ENCODE measurements at places on chromosomes 1 and 21. TPM values are rescaled to one million over a fixed set of nuclear protein-coding genes. Genes with fewer than 3 reads are reported as not detected.

DNA sequence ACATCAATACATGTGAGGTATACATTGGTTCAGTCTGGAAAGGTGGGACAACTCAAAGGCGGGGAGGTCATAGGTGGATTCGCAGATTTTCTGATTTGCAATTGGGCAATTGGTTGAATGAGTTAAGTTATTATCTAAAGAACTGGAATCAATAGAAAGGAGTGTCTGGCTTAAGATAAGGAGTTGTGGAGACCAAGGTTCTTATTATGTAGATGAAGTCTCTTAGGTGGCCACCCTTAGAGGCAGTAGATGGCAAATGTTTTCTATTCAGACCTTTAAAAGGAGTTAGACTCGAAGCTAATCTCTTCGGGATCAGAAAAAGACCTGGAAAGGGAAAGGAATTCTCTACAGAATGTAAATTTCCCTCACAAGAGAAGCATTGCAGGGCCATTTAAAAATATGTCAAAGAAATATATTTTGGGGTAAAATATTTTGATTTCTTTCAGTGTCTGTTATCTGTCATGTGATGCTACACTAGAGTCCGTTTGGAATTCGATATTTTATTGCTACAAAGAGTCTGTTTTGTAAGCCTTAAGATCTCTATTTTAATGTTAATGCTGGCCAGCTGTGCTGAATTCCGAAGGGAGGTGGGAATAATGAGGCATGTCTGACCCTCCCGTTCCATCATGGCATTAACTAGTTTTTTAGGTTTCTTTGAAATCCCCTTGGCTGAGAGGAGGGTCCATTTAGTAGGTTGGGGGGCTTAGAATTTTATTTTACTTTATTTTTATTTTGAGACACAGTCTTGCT, 265.1 kb downstream of the PTPRU start:
- H3K27me3 ChIP-seq: no peaks in the 10 kb centered on the region
- no peaks in the 10 kb centered on the region for H3K36me3 ChIP-seq
- DNase-seq: no peak
- H3K27ac ChIP-seq: no peak overlapping the region
- H3K4me1 ChIP-seq: no peaks in the 10 kb centered on the region
- no peak overlapping the region for H3K4me3 ChIP-seq

DNA sequence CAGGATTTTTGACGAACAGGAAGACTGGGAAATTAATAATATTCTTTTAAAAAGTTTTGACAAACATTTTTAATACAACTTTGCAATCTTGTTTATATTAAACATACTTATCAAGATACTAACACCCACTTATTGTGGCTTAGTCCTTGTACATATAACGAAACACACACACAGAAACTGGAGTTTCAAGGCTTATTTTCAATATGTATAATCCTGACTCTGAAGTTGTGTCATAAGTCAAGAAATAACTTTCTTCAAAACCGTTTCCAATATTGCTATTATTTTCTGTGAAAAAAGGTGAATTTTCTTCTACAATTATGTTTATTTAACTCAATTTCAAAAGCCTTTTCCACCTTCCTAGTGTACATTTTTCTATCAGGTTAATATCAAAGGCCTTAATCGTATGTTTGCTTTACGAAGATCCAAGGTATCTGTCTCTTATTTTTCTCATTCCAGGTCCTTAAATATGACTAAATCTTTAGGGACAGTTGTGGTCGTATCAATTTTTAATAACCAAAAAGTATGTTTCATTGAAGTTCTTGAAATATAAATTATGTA, 1.8 kb downstream of the CDKN2C start:
- H3K4me1 ChIP-seq: peaks cover 16% of the 10 kb centered on the region
- no peak for DNase-seq
- no peak overlapping the region for H3K27ac ChIP-seq
- H3K27me3 ChIP-seq: no peaks in the 10 kb centered on the region

CASQ2 gene
- total RNA-seq: 1.0 TPM

MAP1LC3C gene
- 0.47 TPM for total RNA-seq

GRCh38 chr1:109503935-109504334, 5.6 kb downstream of the AMIGO1 start:
- H3K36me3 ChIP-seq: peaks cover 12% of the 10 kb centered on the region
- H3K4me1 ChIP-seq: peaks cover 66% of the 10 kb centered on the region
- no peak for DNase-seq
- H3K27ac ChIP-seq: peak overlapping the region; percentile 1

CTSE gene
- total RNA-seq: 1.4 TPM

RCAN3 gene
- total RNA-seq: 13.2 TPM

- no peaks in the 10 kb centered on the region for H3K4me1 ChIP-seq
- DNase-seq: no peak
- H3K36me3 ChIP-seq: no peaks in the 10 kb centered on the region
- H3K27me3 ChIP-seq: no peaks in the 10 kb centered on the region
Observed at GRCh38 chr1:18155881-18156385, 48.3 kb downstream of the IGSF21 start.

RGS5 gene
- 9.2 TPM for total RNA-seq

SNX7 gene
- total RNA-seq: 6.0 TPM

DNA sequence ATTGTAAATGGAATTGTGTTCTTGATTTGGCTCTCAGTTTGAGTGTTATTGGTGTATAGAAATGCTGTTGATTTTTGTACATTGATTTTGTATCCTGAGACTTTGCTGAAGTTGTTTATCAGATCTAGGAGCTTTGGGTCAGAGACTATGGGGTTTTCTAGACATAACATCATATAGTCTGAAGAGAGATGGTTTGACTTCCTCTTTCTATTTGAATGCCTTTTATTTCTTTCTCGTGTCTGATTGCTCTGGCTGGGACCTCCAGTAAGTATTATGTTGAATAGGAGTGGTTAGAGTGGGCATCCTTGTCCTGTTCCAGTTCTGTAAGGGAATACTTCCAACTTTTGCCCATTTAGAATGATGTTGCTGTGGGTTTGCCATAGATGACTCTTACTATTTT, 39.1 kb upstream of the ANGPTL1 start:
- H3K4me3 ChIP-seq: no peak overlapping the region
- H3K27ac ChIP-seq: no peak overlapping the region
- peaks cover 3% of the 10 kb centered on the region for H3K36me3 ChIP-seq

PDZK1IP1 gene
- 1.1 TPM for total RNA-seq

GRCh38 chr21:24897883-24898282, 709.4 kb downstream of the MRPL39 start:
- no peaks in the 10 kb centered on the region for H3K36me3 ChIP-seq
- H3K27me3 ChIP-seq: no peaks in the 10 kb centered on the region
- no peak for DNase-seq
- no peaks in the 10 kb centered on the region for H3K4me1 ChIP-seq
- no peak overlapping the region for H3K27ac ChIP-seq

DNA sequence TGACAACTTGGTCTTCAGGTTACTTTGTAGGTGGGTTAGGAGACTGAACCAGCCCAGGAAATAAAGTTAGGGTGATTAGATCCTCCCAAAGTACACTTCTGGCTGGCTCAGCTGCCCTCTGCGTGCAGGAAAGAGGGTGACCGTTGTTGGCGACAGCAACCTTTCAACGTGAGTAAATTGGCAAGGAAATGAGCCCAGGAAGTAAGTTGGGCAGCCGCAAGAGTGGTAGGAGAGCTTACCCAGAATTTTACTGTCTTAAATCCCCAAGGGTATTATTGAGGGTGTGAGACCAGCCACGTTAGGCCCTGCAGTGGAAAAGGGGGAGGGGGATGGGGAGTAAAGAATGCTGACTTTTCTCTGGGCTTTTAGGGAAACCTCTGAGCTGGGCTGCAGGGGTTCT, 1.6 kb downstream of the TENT5C start:
- no peak overlapping the region for H3K4me3 ChIP-seq
- peaks cover 65% of the 10 kb centered on the region for H3K27me3 ChIP-seq
- H3K4me1 ChIP-seq: peaks cover 24% of the 10 kb centered on the region
- H3K27ac ChIP-seq: no peak overlapping the region
- no peak for DNase-seq

TRABD2B gene
- 0.09 TPM for total RNA-seq

DNA sequence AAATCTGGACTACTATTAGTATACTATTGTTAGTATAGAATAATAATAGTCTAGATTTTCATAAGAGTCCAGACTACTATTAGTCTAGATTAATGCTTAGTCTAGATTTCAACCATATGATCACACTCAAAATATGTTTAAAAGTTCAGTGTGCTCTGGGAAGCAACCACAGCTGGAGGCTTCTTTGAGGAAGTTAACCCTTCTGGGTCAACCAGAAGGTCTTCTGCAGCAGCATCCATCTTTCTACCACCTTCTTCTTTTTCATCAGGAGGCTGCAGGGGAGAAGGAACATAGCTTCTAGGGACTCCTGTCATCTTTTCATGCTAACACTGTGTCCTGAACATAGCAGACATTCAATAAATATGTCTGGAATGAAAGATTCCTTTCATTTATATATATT, 51.2 kb upstream of the DNAJC6 start:
- H3K27me3 ChIP-seq: peaks cover 36% of the 10 kb centered on the region
- DNase-seq: no peak
- no peak overlapping the region for H3K4me3 ChIP-seq
- H3K36me3 ChIP-seq: no peaks in the 10 kb centered on the region

DMRTA2 gene
- 0.14 TPM for total RNA-seq

MAN1C1 gene
- 9.7 TPM for total RNA-seq

- no peak for DNase-seq
- no peaks in the 10 kb centered on the region for H3K36me3 ChIP-seq
- no peaks in the 10 kb centered on the region for H3K4me1 ChIP-seq
- H3K4me3 ChIP-seq: no peak overlapping the region
- no peak overlapping the region for H3K27ac ChIP-seq
Observed at GRCh38 chr1:167182571-167183320, 37.9 kb upstream of the POU2F1 start.

DNA sequence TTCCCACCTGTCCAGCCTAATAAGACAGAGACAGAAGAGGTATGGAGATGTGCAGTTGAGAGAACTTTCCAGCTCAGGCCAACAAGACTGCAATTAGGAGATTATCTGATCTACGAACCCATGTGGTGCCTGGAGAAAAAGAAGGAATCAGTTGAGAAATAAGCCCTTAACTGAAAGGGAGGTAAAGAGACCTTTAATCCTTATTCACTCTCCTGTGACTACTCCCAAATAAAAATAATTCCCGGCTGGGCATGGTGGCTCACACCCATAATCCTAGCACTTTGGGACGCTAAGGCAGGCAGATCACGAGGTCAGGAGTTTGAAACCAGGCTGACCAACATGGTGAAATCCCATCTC, 31.9 kb upstream of the SARS1 start:
- peak overlapping the region; percentile 26 for H3K27ac ChIP-seq
- no peaks in the 10 kb centered on the region for H3K4me1 ChIP-seq
- H3K4me3 ChIP-seq: no peak overlapping the region
- no peak for DNase-seq

GRCh38 chr1:60888126-60888525, 194.2 kb upstream of the NFIA start:
- H3K27me3 ChIP-seq: no peaks in the 10 kb centered on the region
- no peaks in the 10 kb centered on the region for H3K4me1 ChIP-seq
- no peak overlapping the region for H3K27ac ChIP-seq
- no peak overlapping the region for H3K4me3 ChIP-seq
- no peaks in the 10 kb centered on the region for H3K36me3 ChIP-seq
- no peak for DNase-seq

COG2 gene
- total RNA-seq: 27.1 TPM

GRCh38 chr1:27403065-27403726, 10.8 kb downstream of the GPR3 start:
- peak overlapping the region; percentile 10 for H3K4me3 ChIP-seq
- peak overlapping the region; percentile 89 for H3K27ac ChIP-seq
- DNase-seq: no peak
- H3K27me3 ChIP-seq: no peaks in the 10 kb centered on the region
- H3K36me3 ChIP-seq: peaks cover 22% of the 10 kb centered on the region
- H3K4me1 ChIP-seq: peaks cover 71% of the 10 kb centered on the region

GRCh38 chr1:4415476-4415875, 238.9 kb upstream of the AJAP1 start:
- DNase-seq: no peak
- H3K36me3 ChIP-seq: no peaks in the 10 kb centered on the region
- H3K4me1 ChIP-seq: no peaks in the 10 kb centered on the region
- H3K4me3 ChIP-seq: no peak overlapping the region
- H3K27ac ChIP-seq: no peak overlapping the region
- H3K27me3 ChIP-seq: no peaks in the 10 kb centered on the region
